ENCODE measurements at places on chromosomes 5 and 9.

GRCh38 chr5:180832638-180833068, 28.4 kb downstream of the ZFP62 start:
- DNase-seq: no peak

DNA sequence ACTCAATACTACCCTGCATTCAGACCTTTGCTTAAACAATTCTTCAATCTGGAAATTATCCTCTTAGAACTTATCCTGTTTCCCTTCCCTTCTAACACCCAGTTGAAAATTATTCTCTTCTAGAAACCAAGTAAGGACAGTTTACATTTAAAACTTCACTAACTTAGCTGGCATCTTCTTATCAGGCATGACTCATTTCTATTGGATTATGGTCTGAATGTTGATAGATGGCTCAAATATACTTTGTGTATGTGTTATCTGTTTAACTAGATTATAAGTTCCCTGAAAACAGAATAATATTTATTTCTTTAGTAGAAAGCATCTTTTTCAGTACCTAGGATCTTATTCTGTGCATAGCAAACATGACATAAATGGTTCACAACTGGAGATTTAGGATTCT, 161.9 kb downstream of the PPP2R2B start:
- no peak for DNase-seq

DNA sequence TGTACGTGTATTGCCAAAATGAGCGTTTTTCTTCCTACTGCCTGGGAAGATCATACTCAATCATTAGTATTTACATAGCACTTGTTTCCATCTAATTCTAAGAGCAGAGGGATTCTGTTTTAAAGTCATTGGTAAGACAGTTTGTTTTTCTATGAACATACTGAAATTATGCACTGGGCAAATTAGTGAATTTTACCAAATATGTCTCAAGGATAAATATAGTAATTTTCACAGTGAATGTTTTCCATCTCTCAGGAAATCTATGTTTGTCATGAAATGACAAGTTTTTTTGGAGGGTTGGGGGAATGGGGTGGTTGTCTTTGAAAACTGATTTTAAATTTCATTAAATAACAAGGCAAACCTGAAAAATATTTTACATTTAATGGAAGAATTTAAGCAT, 441.3 kb upstream of the ARRDC3 start:
- DNase-seq: no peak

DNA sequence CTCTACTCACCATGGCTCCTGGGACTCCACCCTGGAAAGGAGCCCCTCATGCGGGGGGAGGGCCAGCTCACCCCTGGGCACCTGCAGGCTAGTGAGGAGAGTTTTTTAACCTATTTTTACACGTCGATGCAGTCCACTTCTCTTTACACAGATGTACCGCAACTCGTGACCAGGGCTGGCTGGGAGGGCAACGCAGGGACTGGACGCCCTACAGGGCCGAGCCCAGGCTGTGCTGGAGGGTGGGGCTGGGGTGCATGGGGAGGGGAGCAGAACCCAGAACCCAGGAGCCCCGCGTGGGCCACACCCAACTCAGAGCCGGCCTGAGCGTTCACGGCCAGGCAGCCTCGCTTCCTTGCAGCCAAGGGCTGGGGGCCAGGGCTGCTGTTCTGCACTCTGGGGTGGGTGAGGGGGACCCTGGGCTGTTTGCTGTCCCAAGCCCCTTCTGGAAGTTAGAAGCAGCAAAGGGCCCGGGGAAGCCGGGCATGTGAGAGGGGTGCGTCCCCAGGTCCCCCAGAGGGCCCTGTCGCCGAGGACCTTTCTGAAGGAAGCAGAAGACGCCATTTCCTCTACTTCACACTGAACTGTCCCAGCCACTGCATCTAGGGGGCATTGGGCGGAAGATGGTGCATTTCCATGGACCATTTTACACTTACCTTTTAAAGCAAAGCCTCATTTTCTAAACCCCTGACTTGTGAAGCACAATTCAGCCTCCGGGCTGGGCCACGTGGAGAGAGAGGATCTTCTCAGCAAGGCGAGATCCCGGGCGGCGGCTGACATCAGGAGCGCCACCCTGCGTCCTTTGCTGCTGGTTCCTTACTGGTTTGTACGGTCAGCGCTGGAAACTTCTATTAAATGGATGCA, 90.5 kb downstream of the KCNT1 start:
- no peak for DNase-seq

GRCh38 chr9:135992486-135993408, 31.6 kb upstream of the UBAC1 start:
- peak; percentile 87 for DNase-seq

GRCh38 chr9:107190061-107190935, 92.8 kb upstream of the RAD23B start:
- DNase-seq: peak; percentile 30

DNA sequence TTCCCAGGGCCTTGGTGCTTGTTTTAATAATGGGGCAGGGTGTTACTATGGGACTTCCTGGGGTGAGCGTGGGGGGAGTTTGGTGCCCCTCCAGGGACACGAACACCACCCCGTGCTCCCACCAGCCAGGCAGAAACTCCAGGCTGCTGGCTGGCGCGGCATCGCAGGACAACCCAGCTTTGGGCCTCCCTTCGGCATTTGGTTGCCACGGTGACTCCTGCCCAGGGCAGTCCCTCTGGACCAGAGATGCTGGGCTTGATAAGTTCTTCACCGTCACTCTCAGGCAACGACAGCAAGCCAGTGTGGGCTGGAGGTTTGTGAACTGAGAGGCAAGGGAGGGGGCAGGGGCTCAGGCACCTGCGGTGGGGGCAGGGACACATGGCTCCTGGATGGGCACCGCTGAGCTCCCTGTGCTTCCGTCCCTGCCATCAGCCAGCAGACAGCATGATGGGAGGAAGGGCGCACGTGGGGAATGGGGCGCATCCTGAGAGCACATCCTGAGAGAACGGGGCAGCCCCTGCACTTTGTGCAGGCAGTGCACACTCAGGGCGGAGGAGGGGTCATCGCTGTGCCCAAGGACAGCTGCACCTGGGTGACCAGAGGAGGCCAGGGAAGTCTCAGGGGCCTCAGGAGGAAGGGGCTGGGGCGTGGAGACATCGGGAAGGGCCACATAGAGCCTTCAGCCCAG, 116.4 kb downstream of the RXRA start:
- DNase-seq: peak; percentile 76

DNA sequence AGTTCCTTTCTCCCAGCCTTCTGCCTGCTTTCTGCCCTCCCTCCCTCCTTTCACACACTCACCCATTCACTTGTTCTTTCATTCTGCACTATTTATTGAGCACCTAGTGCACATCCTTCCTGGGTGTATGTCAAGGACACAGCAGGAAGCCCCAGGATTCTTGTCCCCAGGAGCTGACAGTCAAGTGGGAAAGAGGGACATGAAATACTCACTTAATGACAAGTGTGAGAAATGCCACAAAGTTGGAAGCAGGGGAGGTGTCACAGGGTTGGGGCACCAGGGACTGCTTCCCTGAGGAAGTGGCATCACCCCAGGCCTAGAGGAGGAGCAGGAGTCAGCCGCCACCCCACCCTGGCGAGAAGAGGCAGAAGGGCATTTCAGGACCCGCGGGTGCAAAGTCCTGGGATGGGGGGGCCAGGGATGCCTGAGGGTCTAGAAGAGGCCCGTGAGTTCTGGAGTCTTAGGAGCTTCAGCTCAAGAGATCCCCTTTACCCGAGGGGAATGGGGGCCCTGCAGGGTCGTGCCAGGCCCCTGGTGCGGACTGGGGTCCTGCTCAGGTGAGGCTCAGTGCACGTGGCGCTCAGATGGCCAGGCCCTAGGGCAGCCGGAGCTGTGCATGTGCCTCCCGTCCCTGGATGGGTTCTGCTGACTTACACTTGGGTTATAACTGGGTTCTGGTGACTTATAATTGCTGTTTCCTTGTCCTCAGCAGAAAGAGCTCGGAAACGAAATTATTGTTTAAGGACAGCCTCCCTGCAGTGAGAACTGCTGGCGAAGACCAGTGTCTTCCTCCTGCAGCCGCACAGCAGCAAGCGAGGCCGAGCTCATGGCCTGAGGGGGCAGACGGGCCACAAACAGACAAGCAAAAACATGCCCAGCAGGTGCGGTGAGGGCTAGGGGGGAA, 16.9 kb upstream of the LAMC3 start:
- DNase-seq: no peak

DNA sequence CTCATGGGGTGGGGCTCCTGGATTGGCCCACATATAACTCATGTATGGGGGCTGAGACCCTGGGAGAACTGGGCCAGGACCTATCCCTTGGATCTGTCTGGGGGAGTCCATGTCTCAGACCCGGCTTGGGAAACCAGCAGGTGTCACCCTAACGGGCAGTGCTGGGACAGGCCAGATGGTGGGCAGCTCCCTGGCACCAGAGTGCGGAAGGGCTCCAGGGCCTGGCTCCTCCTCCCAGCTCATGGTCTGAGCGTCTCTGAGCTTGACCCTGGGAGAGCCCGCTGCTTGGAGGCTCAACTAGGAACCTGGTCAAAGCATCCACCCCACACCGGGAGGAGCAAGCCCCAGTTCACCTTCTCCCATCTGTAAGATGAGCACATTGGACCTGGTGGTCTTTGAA, 15.5 kb upstream of the NCS1 start:
- no peak for DNase-seq

DNA sequence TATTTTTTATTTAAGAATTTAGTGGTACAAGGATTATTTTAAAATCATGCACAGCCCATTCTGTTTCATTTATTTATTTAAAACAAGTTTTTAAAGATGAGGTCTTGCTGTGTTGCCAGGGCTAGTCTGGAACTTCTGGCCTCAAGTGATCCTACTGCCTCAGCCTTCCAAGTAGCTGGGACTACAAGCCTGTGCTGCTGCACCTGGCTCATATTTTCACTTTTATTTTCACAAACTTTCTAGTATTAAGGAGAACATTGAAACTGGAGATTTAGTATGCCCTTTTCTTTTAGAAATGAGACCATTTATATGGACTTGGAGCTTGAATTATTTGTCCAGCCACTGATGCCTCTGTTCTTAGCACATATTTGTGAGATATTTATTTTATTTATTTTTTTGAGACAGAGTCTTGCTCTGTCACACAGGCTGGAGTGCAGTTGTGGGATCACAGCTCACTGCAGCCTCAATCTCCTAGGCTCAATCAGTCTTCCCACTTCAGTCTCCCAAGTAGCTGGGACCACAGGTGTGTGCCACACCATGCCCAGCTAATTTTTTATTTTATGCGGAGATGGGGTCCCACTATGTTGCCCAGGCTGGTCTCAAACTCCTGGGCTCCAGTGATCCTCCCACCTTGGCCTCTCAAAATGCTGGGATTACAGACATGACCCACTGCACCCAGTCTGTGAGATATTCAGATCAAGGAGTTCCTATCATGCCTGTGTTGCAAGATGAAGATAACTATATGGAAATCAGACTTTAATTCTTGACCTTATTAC, 7.4 kb downstream of the DMXL1 start:
- no peak for DNase-seq

DNA sequence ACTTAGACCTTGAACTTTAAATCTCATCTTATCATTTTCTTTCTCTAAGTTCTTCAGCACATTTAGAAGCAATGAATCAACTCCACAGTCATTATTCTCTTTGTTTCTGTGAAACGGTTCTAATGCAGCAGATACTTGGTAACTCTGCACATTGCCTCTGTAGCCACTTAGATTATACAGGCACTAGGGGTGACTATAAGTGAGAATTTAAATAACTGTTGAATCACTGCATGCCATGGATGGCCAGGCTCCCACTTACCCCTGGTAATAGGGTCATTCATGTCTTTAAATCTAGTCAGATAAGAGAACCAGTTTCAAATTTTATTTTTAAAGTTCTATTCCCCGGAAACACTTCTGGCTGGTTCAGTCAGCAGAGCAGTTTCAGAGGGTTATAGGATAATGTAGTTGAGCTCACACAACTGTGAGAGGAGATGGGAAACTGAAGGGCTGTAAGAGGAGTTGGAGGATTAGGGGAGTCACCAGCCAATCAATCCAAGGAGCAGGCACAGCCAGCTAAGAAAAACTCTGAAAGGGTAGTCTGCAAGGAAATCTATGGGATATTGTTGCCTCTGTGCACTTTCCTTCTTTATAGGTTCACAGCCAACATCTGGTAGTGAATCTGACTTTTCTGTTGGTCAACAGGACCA, 4.2 kb upstream of the MINAR2 start:
- no peak for DNase-seq

DNA sequence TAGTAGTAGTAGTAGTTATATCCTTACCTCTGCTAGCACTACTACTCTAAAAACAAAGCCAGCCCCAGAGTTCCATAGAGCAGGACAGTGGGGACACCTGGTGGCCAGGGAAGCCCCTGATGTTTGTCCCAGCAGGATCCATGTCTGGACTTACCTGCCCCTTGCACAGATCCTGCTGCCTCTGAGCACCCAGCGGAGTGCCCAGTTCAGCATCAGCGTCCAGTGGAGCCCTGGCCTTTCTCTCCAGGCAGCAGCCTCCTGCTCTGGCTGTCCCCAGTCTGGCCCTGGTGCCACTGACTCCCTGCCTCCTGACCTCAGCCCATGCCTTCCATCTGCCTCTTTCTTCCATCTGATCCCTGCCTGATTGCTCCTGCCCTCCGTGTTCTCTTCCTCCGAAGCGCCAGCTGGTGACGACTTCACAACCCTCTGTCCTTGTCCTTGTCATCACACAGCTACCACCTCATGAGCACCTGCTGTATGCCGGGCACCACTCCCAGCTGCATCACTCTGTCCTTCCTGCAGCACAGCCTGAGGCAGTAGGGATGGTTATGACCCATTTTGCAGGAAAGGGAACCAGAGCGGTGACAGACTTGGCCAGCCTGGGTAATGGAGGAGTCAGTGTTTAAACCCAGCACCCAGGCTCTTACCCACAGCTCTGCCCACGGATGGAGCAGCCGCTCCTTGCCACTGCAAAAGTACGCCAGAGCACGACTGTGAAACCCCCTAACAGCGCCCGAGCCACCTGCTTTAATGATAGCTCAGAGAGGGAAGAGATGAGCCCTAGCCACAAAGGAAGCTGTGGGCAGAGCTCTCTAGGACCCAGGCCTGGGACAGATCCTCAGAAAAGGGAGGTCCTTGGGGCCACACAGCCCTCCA, 11.5 kb downstream of the SARDH start:
- DNase-seq: peak; percentile 80

- DNase-seq: no peak
Observed at GRCh38 chr9:77841739-77842386, 189.7 kb downstream of the GNAQ start.

DNA sequence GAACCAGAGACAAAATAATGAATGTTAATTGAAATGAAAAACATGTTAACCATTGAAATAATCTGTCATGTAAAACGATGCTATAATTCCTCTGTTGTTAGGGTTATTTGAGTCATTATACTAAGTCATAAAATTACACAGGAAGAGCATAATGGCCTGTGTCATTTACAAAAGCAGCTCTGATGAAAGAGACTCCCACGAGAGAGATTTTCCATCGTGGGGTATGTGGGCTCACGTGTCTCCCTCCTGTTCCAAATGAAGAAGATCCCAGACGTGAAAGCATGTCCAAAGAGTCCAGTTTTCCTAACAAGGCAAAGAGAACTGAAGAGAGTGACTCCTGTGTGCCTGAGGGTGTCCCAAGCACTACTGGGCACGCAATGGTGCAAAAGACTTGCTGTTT, 379.8 kb downstream of the SPOCK1 start:
- no peak for DNase-seq

- DNase-seq: peak; percentile 7
Observed at GRCh38 chr9:28956116-28956880, 1383.0 kb upstream of the C9orf72 start.

All from eye (tissue), 1 donor.